ENCODE measurements at places on chromosomes 1 and 21.

- H3K4me3 ChIP-seq = no peak overlapping the region
- DNase-seq = no peak
- no peaks in the 10 kb centered on the region for H3K36me3 ChIP-seq
- H3K4me1 ChIP-seq = peaks cover 5% of the 10 kb centered on the region
These were observed 25.5 kb downstream of the USP1 start for GRCh38 chr1:62462370-62462769.

DNA sequence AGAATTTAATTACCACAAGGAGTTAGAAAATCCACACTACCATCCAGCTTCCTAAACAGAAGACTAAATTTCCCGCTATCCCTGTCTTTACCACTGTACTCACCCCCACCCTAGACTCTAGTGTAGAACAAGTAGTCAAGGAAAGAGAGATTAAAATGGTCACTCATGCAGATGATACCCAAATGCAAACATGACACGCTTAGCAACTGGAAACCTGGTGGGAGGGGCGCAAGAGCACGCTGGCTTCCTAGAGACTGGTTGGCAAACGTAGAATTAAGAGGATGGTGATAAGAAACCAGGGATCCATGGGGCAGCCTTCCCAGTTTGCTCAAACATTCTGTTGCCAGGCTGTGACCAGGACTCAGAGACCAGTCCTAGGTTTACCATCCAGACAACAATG lies 9.9 kb upstream of the LDLRAD1 start:
- no peaks in the 10 kb centered on the region for H3K27me3 ChIP-seq
- H3K36me3 ChIP-seq = peaks cover 15% of the 10 kb centered on the region
- H3K4me1 ChIP-seq = no peaks in the 10 kb centered on the region
- H3K27ac ChIP-seq = no peak overlapping the region
- no peak overlapping the region for H3K4me3 ChIP-seq

- H3K27me3 ChIP-seq = no peaks in the 10 kb centered on the region
- no peak overlapping the region for H3K27ac ChIP-seq
- DNase-seq = no peak
- H3K4me3 ChIP-seq = no peak overlapping the region
- H3K36me3 ChIP-seq = no peaks in the 10 kb centered on the region
These were observed 291.6 kb downstream of the SMYD3 start for GRCh38 chr1:246215510-246215903.

GRCh38 chr21:28308516-28308915 lies 684.2 kb downstream of the LTN1 start:
- no peak for DNase-seq
- H3K27ac ChIP-seq = no peak overlapping the region
- no peaks in the 10 kb centered on the region for H3K4me1 ChIP-seq
- no peaks in the 10 kb centered on the region for H3K36me3 ChIP-seq

- H3K27me3 ChIP-seq = no peaks in the 10 kb centered on the region
- peaks cover 40% of the 10 kb centered on the region for H3K36me3 ChIP-seq
- DNase-seq = peak; percentile 40
These were observed 52.6 kb downstream of the RUNX1 start for GRCh38 chr21:34996304-34997101.

DNA sequence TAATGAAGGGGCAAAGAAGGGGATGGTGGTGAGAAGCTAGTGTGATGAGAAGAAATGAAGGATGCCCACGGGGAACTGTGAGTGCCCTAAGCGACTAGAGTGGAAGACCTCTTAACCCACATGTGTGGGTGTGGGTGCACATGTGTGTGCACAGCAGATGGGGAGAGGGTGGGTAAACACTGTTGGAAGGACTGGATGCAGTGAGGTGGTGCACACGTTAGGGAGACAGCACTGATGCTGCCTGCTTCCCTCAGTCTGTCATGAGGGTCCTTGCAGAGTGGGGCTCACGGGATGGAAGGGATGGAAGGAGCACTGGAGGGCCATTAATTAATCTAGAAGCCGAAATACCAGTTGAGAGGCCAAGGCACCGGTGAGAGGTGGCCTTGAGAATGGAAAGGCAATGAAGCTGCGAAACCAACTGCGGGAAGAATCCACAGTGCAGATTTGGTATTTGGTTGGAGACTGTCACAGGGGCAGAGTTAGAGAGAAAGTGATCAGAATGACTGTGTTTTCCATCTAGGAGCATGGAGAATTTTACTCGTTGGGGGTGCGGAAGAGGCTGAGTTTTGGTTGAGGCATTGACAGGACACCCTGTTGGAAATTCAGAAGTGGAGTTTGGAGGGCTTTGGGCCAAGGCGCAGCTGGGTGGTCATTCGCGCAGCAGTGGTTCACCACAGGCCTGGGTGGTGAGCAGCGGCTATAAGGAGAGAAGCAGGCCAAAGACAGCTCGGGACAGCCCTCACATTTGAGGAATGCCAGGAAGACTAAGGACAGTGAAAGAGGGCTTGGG lies 15.8 kb downstream of the RCSD1 start:
- H3K4me3 ChIP-seq = no peak overlapping the region
- peaks cover 67% of the 10 kb centered on the region for H3K36me3 ChIP-seq
- H3K4me1 ChIP-seq = peaks cover 72% of the 10 kb centered on the region
- peak overlapping the region; percentile 49 for H3K27ac ChIP-seq
- no peaks in the 10 kb centered on the region for H3K27me3 ChIP-seq

GRCh38 chr1:102103646-102104045 lies 106.9 kb upstream of the OLFM3 start:
- DNase-seq = no peak
- no peak overlapping the region for H3K4me3 ChIP-seq
- H3K27ac ChIP-seq = no peak overlapping the region
- no peaks in the 10 kb centered on the region for H3K4me1 ChIP-seq
- no peaks in the 10 kb centered on the region for H3K36me3 ChIP-seq

- peaks cover 2% of the 10 kb centered on the region for H3K27me3 ChIP-seq
- peak; percentile 65 for DNase-seq
- peak overlapping the region; percentile 39 for H3K27ac ChIP-seq
- no peaks in the 10 kb centered on the region for H3K36me3 ChIP-seq
These were observed 34.2 kb upstream of the ABCD3 start for GRCh38 chr1:94383966-94384408.

DNA sequence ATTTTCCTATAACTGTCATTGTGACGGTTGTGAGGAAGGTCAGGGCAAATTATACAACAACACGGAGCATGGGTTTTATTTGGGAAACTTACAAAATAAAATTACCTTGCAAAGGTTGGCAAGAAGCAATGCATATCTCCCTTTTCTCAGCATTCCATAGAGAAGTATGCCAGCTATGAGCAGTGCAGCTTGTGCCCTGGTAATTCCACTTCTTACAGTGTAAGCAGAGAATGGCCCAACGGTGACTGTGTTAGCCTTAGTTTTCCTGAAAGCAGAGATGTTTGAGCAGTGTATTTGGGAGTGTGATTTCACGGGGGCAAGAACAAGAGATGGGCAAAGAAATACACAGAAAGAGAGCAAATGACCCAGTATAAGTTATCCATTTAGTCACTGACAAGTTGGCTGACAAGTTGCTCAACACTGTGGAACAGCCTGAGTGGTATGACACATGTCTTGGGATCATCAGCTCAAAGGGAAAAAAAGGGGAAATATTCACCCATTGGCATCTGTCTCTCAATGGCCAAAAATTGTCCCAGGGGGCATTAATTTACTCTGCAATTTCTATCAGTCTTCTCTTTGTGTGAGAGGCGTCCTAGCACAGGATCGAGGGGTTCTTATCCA lies 210.9 kb upstream of the NRIP1 start:
- DNase-seq = no peak
- no peak overlapping the region for H3K27ac ChIP-seq
- no peak overlapping the region for H3K4me3 ChIP-seq
- H3K27me3 ChIP-seq = no peaks in the 10 kb centered on the region
- H3K36me3 ChIP-seq = no peaks in the 10 kb centered on the region

- DNase-seq = no peak
- no peaks in the 10 kb centered on the region for H3K27me3 ChIP-seq
- H3K4me3 ChIP-seq = no peak overlapping the region
These were observed 25.2 kb downstream of the ARHGEF10L start for GRCh38 chr1:17564458-17565393.

DNA sequence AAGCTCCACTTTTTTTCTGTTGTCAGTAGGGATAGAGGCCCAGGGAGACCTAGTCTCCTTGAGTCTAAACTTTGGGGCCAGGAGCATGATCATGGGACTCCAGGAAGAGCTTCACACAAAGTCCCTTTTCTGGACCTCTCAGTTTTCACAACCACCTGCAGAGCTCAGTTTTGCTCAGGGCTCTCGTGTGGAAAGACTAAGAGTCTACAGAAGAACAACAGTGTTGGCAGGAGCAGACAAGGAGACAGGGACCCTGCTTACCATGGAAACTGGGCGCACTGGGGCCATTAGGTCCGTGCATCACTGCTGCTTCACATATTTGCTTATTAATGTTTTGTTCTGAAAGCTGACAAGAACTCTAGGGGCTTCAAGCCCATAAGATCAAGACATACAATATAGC lies 63.9 kb upstream of the HSD17B7 start:
- H3K4me3 ChIP-seq = no peak overlapping the region
- peaks cover 3% of the 10 kb centered on the region for H3K27me3 ChIP-seq
- no peaks in the 10 kb centered on the region for H3K4me1 ChIP-seq
- H3K27ac ChIP-seq = no peak overlapping the region
- DNase-seq = no peak
- no peaks in the 10 kb centered on the region for H3K36me3 ChIP-seq

GRCh38 chr1:162985816-162986435 lies 83.2 kb upstream of the RGS4 start:
- DNase-seq = no peak
- H3K36me3 ChIP-seq = no peaks in the 10 kb centered on the region
- H3K27me3 ChIP-seq = no peaks in the 10 kb centered on the region
- no peaks in the 10 kb centered on the region for H3K4me1 ChIP-seq
- no peak overlapping the region for H3K27ac ChIP-seq

DNA sequence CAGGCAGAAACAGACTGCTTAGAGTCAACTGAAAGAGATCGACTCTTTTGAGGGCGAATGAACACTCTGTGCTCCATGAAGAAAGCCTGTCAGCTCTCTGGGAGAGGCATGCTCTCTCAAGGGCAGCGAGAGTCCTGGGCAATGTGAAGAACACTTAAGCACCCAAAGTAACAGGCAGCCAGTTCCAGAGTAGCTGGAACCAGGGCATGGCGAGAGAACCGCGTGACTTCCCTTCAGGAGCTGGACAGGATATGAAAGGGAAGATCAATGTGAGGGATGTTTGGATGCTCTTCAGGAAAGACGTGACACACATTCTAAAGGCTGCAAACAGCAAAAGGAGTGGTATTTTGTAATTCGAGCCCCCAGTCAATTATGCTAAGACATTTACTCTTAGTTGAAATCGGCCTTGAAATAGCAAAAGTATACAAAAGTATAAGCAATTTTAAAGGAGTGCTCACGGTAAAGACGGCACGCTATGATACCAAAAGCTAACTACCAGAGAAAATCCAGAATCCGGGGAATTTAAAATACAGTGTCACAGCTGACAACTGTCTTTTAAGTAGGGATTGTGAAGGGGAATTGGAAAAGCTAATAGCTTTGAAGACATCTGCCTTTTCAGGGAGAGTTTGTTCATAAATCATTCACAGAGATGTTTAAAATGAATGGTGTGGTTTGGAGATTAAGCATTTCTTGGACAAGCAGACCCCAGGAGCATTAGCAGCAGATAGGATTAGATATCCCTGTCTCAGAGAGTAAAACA lies 20.8 kb downstream of the ADAMTS5 start:
- no peaks in the 10 kb centered on the region for H3K27me3 ChIP-seq
- H3K4me3 ChIP-seq = no peak overlapping the region
- no peak overlapping the region for H3K27ac ChIP-seq
- no peaks in the 10 kb centered on the region for H3K36me3 ChIP-seq

DNA sequence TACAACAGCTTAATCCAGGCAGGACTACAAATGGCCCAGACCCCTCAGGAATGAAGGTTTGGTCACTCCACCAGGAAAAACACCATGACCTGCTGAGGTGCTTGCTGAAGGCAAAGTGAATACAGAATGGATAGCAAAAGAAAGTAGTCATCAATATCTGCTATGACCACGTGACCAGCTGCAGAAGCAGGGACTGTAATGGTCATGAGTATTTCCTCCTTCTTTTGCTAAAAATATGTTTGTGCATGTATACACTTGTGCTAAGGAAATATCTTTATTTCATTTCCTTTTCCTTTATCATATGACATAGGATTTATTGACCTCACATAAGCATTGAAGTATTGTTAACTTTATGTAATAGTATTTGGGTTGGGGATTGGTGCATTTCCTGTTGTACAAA lies 26.4 kb upstream of the GOLT1A start:
- H3K27ac ChIP-seq = no peak overlapping the region
- no peak overlapping the region for H3K4me3 ChIP-seq
- no peaks in the 10 kb centered on the region for H3K27me3 ChIP-seq
- H3K36me3 ChIP-seq = no peaks in the 10 kb centered on the region

DNA sequence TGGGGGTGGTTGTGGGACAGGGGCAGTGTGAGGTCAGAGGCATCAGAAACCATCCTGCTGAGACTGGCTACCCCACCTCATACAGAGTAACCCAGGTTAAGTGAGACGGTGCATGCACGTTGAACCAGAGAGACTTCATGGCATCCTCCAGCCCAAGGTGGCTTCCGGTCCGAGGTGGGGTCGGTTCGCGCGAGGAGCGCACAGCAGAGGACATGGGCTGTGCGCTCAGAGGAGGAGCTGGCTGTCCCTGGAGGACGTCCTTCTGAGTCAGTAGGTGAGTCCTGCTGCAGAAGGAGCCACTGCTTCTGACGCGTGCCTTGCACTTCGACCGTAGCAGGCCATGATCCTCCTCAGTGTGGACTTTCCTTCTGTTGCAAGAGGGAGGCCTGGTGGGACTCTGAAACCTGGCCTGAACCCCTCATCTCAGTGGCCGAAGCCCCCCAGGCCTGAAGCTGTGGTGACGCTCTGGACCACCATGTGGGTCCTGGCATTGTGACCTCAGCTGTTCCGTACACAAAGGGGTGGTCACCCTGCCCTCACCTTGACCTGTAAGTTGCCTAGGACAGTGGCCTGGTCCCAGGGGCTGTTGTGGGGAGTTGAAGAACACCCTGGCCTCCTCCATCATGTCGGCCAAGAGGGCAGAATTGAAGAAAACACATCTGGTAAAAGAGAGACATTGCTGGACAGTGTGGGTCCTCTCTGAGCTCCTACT lies at the start of gene TEX35:
Gene TEX35 (plus strand): TSS at position 544 of the 712 bp plus-strand sequence. CDS start 80 bp downstream, at position 624.
- H3K4me3 ChIP-seq = no peak within 1 kb of the TSS
- H3K4me1 ChIP-seq = no peaks in the 10 kb centered on the region
- no peaks in the 10 kb centered on the region for H3K27me3 ChIP-seq
- no peak for DNase-seq
- H3K36me3 ChIP-seq = no peaks in the 10 kb centered on the region
- no peak within 1 kb of the TSS for H3K27ac ChIP-seq
